ENCODE measurements at places on chromosomes 16 and 17.

DNA sequence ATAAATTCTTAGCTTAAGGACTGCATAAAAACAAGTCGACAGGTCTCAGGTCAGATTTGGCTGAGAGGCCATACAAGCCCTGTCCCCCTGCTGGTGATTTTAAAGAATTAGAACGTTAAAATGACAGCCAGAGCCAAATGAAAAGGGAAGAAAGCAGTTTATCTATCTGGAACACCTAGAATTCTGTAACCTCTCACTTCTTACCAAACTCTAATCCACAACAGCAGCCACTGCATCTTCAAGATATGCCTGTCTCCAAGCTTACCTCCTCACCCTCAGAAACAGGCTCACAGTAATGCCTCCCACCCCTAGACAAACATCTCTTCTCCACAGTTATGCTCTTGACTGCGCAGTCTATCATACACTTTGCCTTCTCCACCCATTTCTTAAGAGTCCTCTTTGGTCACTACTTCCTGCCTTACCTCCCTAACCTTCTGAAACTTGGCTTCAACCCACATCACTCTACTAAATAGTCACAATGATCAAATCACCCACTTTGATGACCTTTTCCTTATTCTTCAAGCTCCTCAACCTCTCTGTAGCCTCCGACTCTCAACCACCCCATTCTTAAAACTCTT lies 14.2 kb downstream of the ANKFY1 start:
- DNase-seq = no peak

GRCh38 chr16:86099326-86099725 lies 200.4 kb downstream of the IRF8 start:
- no peak for DNase-seq

- DNase-seq = no peak
These were observed 27.8 kb upstream of the INTS2 start for GRCh38 chr17:61955619-61956018.

DNA sequence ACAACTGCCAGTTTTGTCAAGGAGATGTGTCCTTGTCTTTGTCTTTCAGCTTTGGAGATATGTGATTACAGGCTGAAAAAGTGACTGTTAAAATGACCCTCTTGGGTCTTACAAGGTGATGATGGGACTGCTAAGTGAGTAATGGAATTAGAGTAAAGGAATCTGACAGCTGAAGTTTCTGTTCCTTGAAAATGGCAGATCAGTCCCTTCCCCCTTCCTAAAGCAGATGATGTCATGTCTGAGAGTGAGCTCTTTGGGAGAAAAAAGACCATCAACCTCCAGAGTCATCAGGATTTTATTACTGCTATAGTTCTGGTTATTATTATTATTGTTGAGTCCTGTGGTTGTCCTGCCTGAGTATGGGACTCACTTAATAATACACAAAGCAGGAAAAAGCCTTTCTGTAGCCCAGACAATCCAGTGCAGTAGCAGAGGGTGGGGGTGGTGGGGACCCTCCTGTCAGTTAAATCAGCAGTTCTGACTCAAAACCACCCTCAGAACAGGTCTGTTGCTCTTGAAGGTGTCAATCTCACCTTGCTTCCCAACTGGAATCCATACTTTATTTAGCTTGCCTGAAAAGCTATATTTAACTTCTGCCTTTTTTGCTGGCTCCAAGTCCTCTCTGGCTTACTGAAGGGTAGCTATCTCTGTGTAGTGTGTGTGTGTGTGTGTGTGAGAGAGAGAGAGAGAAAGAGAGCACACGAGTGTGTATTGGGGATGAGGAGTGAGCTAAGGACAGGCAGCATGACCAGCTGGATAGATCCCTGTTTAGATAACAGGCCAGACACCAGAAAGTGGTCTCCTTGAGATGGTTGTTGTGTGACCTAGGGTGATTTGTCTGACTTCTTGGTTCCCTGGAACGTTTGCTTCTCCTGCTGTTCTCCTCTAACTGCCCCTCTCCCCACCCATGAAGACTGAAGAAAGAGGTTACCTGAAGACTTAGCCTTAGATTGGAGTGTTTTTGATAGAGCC lies 4.9 kb downstream of the HROB start:
- DNase-seq = no peak

DNA sequence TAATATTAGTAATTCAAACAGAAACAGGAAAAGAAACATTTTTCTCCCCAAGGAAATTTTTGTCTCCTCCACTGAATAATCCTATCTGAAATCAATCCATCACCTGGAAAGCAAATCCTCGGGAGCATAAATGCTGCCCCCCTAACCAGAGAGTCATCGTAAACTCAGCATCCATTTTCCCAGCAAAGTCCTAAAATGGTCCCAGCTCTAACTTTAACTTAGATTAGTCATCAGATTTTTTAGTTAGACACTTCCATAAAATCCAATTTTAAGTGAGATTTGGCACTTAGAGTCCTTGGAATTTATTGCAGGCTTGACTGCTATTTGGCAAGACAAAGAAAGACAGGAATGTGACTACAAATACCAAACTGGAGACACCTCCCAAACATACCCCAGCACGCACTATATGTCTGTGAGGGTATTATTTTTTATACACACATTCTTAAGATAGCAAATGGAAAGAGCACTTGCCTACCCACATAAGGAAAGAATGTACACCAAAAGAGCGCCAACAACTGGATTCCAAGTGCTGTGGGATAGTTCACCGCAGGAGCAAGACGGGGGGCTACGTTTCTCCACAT lies 15.4 kb downstream of the SCO1 start:
- DNase-seq = no peak

DNA sequence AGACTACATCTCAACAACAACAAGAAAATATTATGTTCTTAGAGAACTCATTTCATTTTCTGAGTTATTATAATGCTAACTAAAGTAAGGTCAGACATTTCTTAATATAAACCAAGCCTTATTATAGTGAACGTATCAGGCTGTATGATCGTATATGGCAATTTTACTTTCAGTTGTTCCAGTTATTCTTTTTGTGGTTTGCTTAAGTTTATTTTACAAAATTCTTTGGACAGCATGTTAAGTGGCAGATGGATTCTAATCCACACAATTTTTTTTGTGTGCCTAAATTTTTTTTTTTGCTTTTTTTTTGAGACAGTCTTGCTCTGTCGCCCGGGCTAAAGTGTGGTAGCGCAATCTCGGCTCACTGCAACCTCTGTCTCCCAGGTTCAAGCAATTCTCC lies 59.0 kb downstream of the VMP1 start:
- no peak for DNase-seq

- no peak for DNase-seq
These were observed 32.4 kb upstream of the PEMT start for GRCh38 chr17:17623904-17624303.

- DNase-seq = no peak
These were observed 31.8 kb upstream of the MMP2 start for GRCh38 chr16:55447231-55447630.

DNA sequence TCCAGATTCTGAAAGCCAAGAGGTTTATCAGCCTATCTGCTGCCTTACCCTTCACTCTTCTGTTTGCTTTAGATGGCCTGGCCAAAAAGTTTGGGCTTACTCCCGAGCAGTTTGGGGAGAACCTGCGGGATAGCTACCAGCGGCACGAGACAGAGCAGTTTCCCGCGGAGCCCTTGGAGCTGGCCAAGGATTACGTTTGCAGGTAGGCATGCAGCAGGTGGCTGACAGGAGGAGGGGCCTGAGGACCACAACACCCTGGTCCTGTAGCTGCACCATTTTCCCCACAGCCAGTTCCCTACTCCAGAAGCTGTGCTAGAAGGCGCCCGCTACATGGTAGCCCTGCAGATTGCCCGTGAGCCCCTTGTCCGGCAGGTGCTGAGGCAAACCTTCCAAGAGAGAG lies 20.6 kb downstream of the SUPT6H start:
- no peak for DNase-seq

- DNase-seq = peak; percentile 3
These were observed 57.3 kb upstream of the CCL1 start for GRCh38 chr17:34420254-34420766.

DNA sequence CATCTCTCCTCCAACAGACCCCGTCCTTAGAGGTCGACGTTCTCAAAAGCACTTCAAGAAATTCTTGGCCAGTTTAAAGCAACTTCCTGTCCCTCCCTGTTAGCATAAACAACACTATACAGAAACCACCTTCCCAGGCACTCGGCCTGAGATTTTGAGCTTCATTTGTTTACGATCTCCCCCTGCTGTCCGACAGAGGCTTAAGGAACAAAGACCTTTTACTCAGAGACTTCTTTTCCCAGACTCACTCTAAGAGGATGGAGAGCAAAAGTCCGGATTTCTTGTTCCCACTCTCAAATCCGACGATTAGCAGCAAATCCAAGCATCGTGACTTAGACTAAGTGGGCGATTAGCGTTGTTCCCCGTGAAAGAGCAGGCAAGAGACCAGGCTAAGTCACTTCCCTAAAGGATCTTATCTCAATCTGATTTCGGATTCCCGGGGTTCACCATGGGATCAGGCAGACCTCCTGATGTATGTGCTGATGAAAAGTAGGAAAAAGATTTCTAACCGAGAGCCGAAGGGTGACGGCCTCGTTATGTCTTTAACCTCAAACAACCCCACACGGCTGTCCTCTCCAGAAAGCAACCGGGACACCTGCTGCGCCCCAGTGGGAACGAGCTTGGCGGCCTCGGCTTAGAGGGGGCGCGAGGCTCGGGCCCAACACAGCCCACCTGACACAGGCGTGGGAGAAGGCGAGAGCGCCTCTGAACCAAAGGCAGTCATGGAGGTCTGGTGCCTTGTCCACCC lies 598 bp downstream of the INPP5K start:
- peak; percentile 35 for DNase-seq

GRCh38 chr16:19274165-19274797 lies 11.2 kb upstream of the CLEC19A start:
- no peak for DNase-seq

GRCh38 chr16:27414788-27415431 lies 12.9 kb downstream of the IL21R start:
- DNase-seq = no peak

DNA sequence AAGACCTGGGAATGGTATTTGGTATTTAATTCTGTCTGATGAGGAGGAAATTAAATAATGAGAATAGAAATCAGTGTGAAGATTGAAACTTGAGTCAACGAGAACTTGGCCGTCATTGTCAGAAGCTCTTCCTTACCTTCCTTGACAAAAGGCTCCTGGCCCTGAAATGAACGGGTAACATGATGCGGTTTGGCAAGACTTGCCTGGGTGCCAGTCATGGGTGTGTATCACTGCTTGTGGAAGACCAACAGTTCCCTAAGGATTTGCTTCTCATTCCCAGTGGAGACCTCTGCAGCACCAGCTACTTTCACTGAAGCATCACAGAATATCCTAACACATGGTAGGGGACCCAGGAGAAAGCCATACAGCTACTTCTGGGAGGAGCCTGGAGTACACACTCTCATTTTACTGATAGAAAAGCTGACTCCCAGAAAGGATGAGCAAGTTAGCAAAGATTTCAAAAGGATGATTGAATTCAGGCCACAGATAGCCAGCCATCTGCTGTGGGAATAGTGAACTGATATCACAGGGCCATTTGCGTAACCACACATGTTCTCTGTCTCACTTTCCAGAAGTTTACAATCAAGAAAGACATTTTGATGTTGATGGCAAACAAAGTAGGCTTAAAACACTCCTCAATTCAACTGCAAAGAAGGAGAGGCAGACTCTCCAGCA lies 258.1 kb upstream of the SALL1 start:
- no peak for DNase-seq

DNA sequence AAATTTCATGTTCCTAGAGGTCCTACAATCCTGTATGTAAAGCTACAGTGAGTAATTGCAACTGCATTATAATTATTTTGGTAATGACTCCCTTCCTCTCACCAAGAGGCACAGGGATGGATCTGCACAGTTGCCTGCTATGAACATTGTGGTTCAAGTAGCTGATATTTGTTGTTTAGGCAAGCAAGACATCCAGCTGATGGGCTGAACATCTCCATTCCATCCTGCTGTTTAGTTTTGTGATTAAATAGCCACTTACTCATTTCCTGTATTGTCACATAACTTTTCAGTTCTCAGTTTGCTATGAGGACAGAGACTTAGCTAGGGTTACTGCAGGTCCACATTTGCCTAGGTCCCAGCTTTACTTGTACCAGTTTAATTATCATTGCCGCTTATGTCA lies 181.2 kb upstream of the TBX2 start:
- DNase-seq = no peak

GRCh38 chr17:4782652-4783051 lies 3.5 kb downstream of the VMO1 start:
- no peak for DNase-seq

- peak; percentile 18 for DNase-seq
These were observed 175.4 kb downstream of the SEC14L1 start for GRCh38 chr17:77316191-77316641.

DNA sequence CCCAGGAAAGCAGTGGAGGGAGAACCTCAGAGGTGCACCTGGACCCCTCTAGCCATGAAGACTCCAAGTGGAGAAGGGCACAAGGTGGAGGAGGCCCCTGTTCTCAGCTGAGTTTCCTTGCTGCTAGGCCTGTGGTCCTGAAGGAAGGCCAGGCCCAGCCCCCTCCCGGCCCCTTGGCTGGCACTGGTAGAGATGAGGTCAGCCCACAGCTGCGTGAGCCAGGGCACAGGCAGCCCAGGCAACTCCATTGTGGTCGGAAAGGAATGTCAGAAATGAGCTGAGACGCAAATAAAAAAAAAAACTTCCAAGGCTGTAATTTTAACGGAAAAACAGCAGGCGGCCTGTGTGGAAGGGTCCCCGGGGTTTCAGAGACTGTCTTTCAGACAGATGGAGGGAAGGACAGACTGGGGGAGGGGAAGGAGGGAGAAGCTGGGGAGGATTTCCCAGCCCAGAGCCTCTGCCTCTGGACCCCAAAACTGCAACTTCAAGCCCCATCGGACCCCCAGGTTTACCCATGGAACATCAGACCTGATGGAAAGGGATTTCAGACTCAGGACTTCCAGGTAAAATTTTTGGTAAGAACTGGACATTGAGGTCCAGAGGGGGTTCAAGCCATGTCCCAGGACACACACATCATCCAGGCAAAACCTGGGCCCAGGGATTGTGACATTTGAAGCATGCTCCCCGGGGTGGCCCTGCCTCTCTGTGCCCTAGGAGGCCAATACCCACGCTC lies 25.6 kb upstream of the MRPS23 start:
- DNase-seq = peak; percentile 75

GRCh38 chr17:64240741-64241347 lies 22.2 kb downstream of the TEX2 start:
- DNase-seq = no peak

DNA sequence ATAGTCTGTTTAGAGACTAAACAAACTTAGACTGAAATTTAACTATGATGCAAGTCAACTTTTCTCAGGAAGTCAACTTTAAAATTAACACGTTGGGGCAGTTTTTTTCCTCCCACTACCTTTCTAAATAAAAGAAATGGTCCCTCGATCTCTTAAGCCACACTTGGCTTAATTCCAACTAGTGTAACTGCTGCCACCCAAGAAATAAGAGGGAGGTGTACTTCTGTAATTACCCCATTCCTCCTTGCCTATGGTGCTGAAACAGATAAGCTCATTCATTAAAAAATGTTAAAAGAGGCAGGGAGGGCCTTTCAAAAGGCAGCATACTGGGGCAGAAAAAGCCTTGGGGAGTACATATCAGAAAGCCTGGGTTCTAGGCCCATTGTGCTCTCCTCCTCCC lies 59.8 kb downstream of the NCOR1 start:
- DNase-seq = no peak
